ENCODE measurements at places on chromosomes 7 and 10.

DNA sequence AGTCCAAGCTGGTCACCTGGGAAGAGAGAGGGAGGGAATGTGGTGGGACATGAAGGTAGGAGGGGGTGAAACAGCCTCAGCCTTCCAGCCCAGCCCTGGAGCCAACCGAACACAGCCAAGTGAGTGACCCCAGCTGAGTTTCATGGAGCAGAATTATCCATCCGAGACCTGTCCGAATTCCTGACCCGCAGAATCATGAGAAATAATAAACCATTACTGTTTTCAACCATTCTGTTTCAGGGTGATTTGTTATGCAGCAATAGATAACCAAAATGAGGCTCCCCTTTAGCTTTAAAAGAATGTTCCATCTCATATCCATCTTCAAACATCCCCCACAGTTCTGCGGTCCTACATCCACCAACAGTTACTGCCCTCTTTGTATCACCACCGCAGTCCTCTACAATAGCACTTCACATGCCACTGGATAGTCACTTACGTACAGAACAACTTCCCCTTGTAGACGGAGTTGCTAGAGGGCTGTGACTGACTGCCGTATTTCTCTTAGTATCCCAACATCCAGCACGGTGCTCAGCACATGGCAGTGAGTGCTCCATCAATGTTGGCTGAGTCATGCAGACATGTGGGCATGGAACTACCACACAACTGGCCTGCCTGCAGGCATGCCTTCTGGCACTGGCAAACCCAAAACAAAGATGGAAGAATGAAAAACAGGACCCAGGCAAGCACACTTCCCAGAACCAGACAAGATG is 18.5 kb downstream of the KIAA1549 start:
- no peak for DNase-seq

- no peak for DNase-seq
Observed at GRCh38 chr7:19692111-19692828, 16.6 kb downstream of the POLR1F start.

DNA sequence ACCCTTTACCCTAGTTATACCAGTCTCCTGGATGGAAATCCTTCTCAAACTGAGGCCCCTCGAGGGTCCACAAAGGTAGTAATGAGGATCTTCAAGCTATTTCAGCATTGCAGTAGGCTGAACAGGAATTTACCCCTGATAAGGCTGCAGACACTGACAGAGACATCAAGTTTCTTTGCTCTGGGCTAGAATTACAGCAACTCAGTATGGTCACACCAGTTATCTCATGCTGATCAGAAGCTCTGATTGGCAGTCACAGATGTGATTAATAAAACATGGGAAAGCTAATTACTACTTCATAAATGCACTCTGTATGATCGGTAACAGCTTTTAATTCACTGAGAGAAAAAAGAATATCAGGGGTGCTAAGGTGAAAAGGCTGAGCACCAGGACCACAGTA is 30.6 kb downstream of the FAM204A start:
- DNase-seq = no peak

DNA sequence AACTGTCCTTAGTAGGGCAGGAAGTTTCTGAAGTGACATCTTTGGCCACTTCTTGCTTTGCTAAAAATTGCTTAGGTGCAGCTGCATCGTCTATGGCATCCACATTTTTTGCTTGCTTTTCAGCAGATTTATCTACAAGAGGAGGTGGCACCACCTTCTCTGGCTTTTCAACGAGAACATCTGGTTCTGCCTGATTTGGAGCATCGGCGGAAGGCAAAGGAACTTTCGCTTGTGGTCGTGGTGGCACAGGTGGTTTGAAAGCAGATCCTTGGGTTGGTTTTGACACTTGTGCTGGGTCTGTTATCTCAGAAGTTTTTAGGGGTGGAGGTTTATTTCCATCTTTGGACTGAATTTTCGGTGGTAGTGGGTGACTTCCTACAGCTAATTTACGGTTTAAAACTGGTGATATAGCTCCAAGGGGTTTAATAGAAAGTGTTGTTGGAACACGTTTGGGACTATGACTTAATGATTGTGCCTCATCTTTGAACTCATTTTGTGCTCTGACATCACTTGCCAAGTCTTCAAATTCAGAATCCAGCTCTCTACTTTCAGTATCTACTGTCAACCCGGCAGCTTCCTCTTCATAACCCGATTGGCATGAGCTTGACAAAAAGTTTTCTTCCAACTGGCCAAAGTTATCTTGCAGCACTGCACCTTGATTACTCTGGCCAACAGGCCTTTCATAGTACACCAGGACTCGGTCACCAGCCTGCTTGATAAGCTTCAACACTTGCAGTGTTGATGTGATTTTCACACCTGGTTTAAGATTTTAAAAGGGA is 44.0 kb downstream of the SLC18A2 start:
- DNase-seq = no peak
